ENCODE measurements at places on chromosomes 16 and 17.

GRCh38 chr17:58947824-58948223 is 158.9 kb downstream of the TRIM37 start:
- DNase-seq: no peak

DNA sequence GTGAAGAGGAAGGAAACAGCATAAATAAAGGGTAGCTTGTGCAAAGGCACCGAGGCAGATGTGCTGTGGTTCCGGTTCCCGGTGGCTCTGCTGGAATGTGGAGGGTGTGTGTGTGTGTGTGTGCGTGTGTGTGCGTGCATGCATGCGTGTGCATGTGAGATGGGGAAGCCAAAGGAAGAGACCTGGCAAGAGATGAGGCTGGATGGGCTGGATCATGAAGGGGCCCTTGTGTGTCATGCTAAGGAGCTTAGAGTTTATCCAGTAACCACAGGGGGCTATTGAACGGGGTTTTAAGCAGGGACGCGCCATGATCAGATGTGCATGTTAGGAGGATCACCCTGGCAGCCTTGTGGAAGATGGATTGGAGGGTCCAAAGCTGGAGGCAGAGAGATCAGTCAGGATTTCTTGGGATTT is 8.3 kb downstream of the WSCD1 start:
- DNase-seq: no peak

- DNase-seq: no peak
Observed at GRCh38 chr16:51003850-51004566, 147.1 kb downstream of the SALL1 start.

GRCh38 chr16:54180421-54181359 is 105.9 kb downstream of the IRX3 start:
- DNase-seq: no peak

DNA sequence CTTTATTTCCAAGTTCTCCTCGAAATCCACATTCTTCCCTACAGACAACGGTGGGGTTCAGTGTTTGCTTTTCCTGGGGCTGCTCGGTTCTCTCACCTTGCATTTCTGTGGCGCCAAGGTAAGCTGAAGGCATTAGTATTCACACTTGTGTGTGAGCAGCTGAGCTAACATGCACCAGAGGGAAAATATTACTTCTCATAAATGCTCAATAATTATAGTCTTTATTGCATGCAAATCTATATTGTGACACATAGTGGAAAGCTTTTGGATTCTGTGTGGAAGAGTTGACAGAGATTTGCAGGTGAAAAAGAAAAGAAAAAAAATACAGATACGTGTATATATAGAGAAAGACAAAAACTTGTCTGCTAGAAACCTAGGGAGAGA is 411.8 kb downstream of the MAF start:
- no peak for DNase-seq

GRCh38 chr17:59424331-59424730 is 92.9 kb downstream of the YPEL2 start:
- no peak for DNase-seq

GRCh38 chr16:14371778-14372431 is 258.2 kb downstream of the PARN start:
- DNase-seq: no peak

DNA sequence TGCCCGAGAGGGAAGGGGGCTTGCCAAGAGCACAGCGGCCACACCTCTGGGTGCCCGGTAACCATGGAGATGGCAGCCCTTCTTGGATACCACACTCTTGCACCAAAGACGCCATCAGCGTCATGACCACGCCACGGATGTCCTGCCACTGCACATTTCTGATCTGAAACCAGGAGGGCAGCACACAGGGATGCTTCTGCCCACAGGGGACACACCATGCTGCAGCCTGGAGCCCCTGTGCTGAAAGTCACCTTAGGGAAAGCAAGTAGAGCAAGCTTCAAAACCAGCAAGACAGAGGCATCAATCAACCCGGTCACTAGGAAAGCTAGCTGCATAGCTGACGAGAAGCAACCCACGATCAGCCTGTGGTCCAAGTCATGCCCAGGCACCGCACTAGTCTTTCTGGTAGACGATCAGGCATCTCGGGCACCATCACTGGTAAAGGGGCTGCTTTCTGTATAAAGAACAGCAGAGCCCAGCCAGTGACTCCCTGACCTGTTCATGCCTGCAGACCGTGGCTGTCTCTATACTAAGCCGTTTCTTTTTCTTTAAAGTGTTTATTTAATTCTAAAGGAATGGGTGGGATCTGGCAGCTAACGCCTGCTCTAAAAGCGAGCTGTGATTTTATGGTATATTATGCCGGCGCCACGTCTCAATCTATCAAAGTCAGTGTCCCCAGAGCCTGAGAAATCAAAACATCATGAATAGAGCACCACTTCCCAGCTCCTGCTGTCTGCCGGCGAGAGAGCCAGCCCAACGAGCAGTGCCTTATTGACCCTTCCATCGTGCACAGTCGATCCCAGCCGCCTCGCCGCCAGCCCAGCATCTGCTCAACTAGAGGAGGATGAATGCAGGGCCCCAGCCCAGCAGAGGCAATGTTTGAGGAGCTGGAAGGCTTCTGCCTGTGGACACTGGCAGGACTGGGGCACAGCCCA is 244.7 kb downstream of the RBFOX3 start:
- no peak for DNase-seq

- DNase-seq: no peak
Observed at GRCh38 chr16:56426585-56426984, 1.2 kb upstream of the AMFR start.

GRCh38 chr17:78492116-78492799 is 84.9 kb downstream of the DNAH17 start:
- DNase-seq: no peak

GRCh38 chr16:54140057-54140787 is 146.4 kb downstream of the IRX3 start:
- no peak for DNase-seq
